ENCODE measurements at places on chromosomes 6 and 20.
A peak's percentile ranks its signal among the peaks of the same experiment; 100 is the strongest.

DNA sequence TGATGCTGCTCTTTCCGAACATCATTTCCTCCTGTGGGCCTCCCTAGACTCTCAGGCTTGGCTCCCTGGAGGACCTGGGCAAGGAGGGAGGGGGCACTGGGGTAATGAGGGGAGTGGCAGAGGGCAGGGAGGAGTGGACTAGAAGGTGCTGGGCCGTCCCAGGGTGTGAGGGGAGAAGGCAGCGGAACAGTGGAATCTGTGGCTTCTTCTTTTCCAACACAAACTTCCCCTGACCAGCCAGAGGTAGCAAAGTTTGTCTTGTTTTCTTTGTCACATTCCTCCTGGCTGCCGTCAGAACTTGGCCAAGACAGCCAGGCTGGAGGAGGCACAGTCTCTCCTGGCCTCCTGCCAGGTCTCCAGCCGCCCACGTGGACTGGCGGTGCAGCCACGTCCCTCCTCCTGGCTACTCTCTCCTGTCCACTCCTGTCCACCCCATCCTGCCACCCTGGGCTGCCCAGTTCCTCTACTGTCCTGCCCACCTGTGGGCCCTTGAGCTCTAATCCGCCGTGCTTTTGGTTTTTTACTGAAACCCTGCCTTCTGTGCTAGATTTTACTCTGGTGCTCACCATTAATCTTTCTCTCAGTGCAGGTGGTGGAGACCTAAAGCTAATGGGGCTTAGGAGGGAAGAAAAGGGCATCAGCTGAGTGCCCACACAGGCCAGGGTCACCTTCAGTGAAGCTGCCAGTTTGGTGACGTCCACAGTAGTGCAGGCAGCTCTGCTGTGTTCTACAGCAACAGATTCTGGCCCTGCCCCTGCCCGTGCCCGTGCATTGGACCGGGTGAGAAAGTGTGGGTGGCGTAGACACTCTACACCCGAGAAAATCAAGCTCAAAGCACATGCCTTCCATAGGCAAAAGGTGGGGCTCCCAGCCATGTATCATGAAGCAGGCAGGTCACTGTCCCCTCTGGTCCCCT, 2.8 kb upstream of the CDSN start:
- no peak for DNase-seq

GRCh38 chr6:121771937-121772720, 336.7 kb downstream of the GJA1 start:
- no peak for DNase-seq

- DNase-seq = peak; percentile 86
Observed at GRCh38 chr20:18727032-18727508, 86.5 kb upstream of the SCP2D1 start.

DNA sequence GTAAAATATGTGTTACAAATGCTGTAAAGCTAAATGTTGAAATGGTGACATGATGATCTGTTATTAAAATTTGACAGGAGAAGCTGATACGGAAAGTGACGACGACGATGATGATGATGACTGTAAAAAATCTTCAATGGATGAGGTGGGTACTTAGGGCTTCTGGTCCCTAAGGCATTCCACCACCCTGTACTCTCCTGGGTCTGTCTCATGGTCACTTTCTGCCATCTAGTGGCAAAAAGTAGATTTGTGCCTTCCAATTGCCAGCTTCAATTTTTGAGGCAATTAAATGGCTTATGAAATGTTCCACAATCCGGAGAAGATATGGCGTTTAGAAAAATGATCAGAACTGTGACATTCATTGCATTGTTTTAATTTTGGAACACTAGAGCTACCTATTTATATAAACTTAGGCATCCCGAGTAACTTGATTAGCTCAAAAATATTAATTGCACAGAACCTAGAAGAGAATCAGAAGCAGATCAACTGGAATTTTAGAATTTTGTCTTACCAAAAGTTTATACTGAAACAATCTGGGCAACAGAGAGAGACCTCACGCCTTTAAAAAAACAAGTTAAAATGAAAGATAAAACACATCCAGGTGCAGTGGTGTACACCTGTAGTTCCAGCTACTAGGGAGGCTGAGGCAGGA, 346.5 kb upstream of the PLCB4 start:
- DNase-seq = peak; percentile 71

DNA sequence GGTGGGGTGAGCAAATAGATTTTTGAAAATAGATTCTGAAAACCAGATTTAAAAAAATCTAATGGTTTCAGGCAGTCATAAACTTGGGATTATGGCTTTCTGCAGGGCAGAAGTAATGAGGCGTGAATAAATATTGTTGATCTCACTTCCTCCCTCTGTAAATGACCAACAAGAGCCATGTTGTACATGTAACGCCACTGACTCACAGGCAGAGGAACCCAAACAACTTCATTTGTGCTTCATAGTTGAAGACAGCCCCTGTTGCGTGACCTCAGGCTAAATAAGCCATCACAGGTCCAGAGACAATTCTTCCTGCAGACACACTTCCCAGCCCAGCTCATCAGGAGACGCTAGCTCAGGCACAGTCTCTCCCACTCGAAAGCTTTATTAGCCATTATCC, 59.1 kb upstream of the F13A1 start:
- DNase-seq = no peak

DNA sequence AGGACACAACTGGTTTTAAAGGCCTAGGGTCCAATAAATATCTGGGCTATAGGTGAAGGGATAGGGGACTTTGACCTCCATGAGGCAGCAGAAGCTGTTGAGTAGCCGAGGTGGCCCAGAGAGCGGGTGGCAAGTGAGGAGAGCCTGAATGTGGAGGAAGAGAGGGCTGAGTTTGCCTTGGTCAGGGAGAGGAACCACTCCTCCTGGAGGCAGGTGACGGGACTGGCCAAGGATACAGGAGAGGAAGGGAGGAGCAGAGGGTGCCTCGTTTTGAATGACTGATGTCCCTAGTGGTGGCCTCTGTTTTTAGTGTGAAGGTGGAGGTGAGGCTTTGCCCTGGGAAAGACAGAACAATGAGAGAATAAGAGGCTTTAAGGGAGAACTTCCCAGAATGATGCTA, 19.1 kb upstream of the AAR2 start:
- no peak for DNase-seq

DNA sequence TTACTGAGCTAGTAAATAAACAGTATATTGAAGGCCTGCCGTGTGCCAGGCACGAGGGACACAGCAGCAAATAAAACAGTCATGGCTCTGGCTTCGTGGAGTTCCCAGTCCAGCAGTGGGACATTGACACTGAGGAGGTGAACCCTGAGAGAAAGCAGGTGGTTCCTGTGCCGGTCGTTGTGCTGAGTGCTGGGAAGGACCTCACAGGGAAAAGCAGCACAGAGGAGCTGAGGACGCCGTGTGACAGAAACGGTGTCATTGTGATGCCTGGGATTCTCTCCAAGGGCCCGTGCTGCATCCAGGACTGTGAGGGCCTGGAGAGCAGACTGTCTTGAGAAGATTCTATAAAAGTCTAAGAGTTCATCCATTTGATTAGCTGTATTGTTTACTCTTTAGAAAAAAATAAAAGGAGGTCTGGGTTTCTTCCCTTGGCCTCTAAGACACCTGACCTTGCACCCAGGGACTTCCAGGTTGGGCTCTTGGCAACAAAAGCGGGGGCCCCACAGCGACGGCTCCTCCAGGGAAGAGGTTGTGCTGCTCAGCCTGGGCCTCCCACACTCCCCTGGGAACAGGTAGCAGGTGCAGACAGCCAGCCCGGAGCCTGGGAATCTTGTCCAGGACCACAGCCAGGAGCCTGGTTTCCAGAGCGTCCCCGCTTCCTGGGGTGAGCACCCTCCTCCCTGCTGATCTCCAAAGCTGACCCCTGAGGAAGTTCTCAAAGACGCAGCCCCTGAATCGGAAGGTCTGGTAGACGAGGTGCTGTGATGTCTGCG, 251.2 kb upstream of the PMEPA1 start:
- DNase-seq = no peak

DNA sequence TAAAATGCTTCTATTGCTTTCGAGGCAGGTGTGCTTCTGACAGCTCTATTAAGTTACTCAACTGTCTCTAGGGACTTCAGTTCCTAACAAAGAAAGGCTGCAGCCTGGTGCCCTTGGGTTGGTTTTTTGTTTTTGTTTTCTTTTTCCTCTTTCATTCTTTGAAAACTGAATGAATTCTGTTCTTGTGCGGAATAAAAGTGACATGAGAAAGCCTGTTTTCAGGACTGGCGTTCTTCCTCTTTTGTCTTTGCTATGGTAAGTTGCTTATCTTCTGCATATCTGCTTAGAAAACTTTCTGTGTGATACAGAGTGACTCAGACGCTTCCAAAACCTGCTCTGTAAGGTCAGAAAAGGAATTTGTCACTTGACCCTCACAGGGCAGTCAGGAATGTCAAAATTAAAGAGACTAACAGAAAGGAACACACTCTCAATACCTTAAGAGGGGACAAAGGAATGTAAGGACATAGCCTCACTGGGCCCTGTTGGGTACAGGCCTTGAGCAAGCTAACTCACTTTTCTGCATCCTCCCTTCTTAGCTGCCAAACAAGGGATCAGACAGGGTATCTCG, 56.2 kb upstream of the NHSL1 start:
- DNase-seq = no peak

All from NCI-H1105 treated with DMSO at 0.1 percent for 48 hours (cell line).